ENCODE measurements at places on chromosomes 12 and 14. TPM values are rescaled to one million over a fixed set of nuclear protein-coding genes. Genes with fewer than 3 reads are reported as not detected.

The KRT74 gene
- not detected for total RNA-seq

The MFAP5 gene
- total RNA-seq: 31.1 TPM

The ACVRL1 gene
- 39.6 TPM for total RNA-seq

The HOXC10 gene
- 47.3 TPM for total RNA-seq

The DBX2 gene
- 0.39 TPM for total RNA-seq

The MGST1 gene
- 29.5 TPM for total RNA-seq

The AMHR2 gene
- not detected for total RNA-seq

The RNU4-1 gene
- not detected for total RNA-seq

The MMP14 gene
- total RNA-seq: 20.9 TPM

The TSPAN8 gene
- 33.7 TPM for total RNA-seq

The IFI27L2 gene
- total RNA-seq: 1.1 TPM

The ETFBKMT gene
- total RNA-seq: 13.5 TPM

The ZC3H10 gene
- total RNA-seq: 3.6 TPM

The KRT77 gene
- total RNA-seq: not detected

The LGR5 gene
- 40.1 TPM for total RNA-seq

The TEX52 gene
- total RNA-seq: 0.68 TPM

The FAM186B gene
- total RNA-seq: 0.59 TPM

The MMP17 gene
- total RNA-seq: not detected

The HOXC12 gene
- not detected for total RNA-seq

The MSI1 gene
- total RNA-seq: not detected

The TSHR gene
- not detected for total RNA-seq

The GYS2 gene
- 0.11 TPM for total RNA-seq

The ZBTB39 gene
- total RNA-seq: 3.8 TPM

The TC2N gene
- total RNA-seq: 3.2 TPM

The PLCZ1 gene
- not detected for total RNA-seq

The LUM gene
- 12.7 TPM for total RNA-seq

The RILPL1 gene
- total RNA-seq: 33.4 TPM

The TCL1B gene
- not detected for total RNA-seq

The OAS1 gene
- 1.7 TPM for total RNA-seq

The PLA2G1B gene
- not detected for total RNA-seq

The C12orf60 gene
- total RNA-seq: 3.8 TPM

The KRT75 gene
- not detected for total RNA-seq

The IL22 gene
- not detected for total RNA-seq

The UTP20 gene
- 15.5 TPM for total RNA-seq

The TMEM179 gene
- total RNA-seq: not detected

The TCL1A gene
- total RNA-seq: not detected

The MLEC gene
- 46.5 TPM for total RNA-seq

The FAIM2 gene
- total RNA-seq: not detected

Data from gastrocnemius medialis (tissue), 4 donors.